ENCODE measurements at places on chromosomes 12 and 14.

- DNase-seq: no peak
Observed at GRCh38 chr12:62205346-62205745, 54.9 kb upstream of the USP15 start.

DNA sequence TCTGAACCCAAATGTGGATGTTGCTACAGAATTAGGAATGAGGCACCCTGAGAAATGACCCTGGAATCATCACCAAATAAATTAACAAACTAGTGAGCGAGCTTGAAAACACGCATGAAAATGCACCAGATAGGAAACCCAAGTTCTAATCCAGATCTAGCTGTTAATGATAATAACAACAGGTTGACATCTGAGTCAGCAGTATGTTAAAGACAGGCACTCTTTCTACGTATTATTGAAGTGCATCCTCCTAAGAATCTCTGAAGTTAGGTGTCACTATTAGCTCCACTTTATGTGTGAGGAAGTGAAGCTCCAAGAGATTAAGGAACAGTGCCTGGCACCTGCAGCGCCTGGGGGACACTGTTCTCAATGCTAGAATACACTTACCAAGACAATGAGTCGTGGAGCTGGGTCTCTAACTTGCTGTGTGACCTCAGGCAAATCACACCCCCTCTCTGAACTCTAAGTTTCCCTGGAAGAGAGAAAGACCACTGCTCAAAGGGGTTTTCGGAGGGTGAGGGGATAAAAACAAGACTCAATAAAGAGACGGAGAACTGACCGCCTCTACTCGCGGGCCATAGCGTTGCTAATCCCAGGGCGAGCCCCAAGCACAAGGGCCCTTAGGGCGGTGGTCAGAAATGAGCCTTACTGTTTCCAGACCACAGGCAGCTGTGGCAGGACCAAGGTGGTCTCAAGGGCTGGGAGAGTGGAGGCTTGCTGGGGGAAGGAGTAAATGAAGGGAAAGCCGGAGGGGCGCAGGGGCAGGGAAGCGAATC, 2.1 kb downstream of the SLC6A12 start:
- DNase-seq: no peak

DNA sequence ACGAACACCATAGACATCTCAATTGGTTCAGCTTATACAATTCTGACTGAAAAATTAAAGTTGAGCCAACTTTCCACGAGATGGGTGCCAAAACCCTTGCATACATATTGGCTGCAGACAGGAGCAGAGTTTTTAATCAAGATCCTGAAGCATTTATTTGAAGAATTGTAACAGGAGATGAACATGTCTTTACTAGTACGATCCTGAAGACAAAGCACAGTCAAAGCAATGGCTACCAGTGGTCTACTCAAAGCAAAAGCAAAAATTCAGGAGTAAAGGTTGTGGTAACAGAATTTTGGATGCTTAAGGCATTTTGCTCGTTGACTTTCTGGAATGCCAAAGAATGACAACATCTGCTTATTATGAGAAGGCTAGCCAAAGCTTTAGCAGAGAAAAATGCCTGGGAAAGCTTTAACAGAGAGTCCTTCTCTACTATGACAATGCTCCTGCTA, 20.7 kb downstream of the ZDHHC17 start:
- DNase-seq: no peak

GRCh38 chr12:102227954-102228353, 30.3 kb upstream of the PMCH start:
- no peak for DNase-seq

DNA sequence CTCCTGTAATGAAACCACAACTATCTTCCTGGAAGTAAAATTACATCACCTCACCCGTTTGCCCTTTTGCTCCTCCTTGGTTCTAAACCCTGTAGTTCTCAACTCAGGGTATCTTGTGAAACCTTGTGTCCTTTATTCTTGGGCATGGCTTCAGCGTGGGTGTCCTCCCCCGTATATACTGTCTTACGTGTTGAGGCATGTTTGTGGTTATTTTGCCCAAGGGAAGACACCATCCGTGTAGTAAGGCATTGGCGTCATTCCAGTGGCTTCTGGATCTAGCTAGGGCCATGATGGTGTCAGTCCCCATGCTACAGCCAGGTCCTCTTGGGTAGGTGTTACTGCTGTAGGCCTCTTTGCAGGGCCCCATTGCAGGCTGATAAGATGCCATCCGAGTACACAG, 115.4 kb downstream of the ZFP36L1 start:
- no peak for DNase-seq

- no peak for DNase-seq
Observed at GRCh38 chr14:33118668-33119067, 180.0 kb downstream of the NPAS3 start.

GRCh38 chr14:61531465-61532122, 163.7 kb upstream of the HIF1A start:
- no peak for DNase-seq

- DNase-seq: no peak
Observed at GRCh38 chr12:40946612-40947194, 241.4 kb upstream of the PDZRN4 start.

DNA sequence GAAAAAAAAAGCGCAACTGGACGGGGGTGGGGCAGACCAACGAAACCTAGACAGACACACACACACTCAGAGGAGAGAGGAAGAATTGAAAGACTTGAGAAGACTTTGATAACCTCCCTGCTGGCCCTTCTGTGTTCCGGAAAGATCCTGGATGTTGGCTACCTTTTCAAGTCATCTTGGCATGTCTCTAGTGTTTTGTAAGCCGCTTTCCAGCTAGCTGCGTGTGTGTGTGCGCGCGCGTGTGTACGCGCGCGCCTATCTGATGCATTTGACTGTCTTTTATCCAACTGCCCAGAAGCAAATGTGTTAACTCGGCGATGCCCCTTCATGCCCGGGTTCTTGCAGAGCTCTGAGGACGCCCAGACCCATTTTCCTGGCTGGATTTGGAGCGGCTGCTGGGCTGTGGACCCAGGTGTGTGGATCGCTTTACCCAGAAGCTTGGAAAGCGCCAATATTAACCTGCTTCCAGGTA, 664 bp downstream of the LRFN5 start:
- no peak for DNase-seq

GRCh38 chr12:51591016-51591901, at the start of gene SCN8A:
Gene SCN8A, plus strand, starts transcription at chr12:51591233. Its CDS starts 71,585 bp downstream, at chr12:51662818.
- DNase-seq: peak; percentile 33

Measured in stimulated activated CD8-positive, alpha-beta memory T cell treated with anti-CD3 and anti-CD28 coated beads, Interleukin-12 subunit alpha, Interleukin-12 subunit beta, amount 100 ng/mL, for 4 hours (primary cell).